NCI-H2171 (cell line): ENCODE measurements at places on chromosomes 16 and 17.

GRCh38 chr17:40550608-40551007 lies 14.7 kb downstream of the CCR7 start:
- DNase-seq, result no peak

DNA sequence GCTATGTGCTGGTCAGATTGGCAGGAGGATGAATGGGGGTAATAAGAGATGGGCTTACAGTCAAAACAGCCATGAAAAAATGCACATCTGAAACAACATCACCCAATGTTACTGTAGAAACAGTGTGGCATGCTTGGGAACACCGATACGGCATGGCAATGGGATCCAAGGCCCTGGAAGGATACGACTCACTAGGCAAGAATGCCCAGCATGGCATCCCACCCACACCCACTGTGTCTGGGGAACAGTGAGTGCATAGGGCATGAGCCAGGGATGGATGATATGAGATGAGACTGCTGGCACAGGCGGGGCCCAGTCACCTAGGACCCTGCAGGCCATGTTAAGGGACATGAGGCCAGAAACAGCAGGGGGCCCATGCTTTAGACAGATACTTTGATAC lies 11.5 kb downstream of the TRIM25 start:
- no peak for DNase-seq

DNA sequence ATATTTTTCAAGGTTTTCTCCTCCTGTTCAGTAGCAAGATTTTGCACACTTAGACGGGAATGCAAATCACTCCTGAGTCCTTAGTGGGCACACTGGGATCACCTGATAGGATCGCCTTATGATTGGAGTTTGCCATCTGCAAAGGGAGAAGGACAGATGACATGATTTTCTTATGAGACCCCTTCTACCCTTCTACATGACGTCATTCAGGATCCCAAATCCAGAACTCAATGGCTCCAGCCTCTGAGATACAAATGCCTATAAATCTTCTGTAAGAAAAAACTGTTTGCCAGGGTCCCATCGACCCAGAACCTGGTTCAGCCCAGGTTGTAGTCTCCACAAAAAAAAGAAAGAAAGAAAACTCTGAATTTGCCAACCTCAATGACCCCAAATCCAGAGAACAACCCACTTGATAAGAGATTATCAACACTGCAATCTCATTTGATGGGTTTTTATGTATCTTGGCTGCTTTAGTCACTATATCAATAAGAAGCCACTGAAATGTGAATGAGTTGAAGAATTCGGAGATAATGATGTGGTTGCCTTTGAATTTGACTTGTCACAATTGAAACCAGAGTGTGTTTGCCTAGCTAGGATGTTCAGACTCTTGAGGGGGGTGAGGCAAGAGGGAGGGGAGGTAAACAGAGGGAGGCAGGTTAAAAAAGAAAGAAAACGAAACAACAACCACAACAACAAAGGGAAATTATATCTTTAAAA lies 6.7 kb downstream of the ZNF423 start:
- DNase-seq, result no peak

- DNase-seq, result no peak
Measured at GRCh38 chr17:59371416-59372100, 40.1 kb downstream of the YPEL2 start.

GRCh38 chr17:58311429-58311894 lies 17.1 kb downstream of the TSPOAP1 start:
- DNase-seq, result no peak

DNA sequence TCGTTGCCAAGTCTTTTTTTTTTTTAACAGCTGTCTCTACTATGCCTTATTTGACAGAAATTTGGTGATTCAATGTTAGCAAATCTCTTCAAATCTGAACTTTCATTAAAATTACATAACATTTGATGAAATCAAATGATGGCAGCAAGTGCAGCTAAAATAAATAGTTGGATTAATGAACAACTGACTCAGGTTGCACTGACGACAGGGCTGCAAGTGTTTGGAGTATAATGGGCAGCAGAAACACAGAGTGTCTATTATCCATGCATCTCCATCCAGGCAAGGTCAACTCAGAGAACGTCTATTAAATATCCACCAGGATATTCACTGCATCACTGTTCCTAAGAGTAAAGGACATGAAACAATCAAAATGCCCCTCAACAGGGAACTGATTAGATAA lies 109.8 kb downstream of the SLC39A11 start:
- DNase-seq, result no peak

- DNase-seq, result no peak
Measured at GRCh38 chr16:16817196-16817595, 438.3 kb downstream of the NPIPA7 start.

DNA sequence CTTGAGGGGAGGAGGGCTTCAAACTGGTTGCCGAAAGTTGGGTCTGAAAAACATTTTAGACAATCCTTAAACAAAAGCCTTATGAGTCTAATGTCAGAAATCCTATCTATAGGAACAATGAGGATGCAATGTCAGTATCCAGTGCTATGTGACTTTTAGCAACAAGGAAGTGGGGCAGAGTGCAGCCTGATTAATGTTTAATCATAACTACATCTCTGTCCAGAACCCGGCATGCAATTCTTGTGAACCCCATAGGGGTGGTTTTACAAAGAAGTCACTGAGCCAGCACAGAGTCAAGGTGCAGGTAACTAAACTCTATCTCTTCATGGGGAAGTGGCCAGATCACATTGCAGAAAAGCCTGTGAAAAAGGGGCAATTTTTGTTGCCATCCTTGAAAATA lies 267.5 kb downstream of the HS3ST4 start:
- DNase-seq, result no peak

DNA sequence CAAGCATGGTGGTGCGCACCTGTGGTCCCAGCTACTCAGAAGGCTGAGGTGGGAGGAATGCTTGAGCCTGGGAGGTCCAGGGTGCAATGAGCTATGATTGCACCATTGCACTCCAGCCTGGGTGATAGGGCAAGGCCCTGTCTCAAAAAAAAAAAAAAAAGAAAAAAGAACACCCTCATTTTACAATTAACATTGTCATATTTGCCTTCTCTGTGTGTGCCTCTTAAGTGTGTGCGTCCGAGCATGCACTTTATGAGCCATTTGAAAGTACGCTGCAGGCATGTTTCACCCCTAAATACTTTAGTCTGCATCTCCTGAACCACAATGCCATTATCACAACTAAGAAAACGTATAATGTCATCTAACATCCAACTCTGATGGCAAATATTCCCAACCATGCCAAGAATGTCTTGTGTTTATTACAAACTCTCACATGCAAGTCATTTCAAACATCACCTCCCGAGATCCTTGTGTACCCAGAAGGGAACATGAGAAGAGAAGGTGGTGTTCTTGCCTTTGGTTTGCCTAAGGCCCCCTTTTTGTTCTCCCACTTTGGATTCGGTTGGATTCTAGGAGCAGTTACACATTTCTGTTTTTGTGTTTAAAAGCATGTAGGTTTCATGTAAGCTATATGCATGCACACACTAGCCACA lies 38.0 kb downstream of the CDH1 start:
- DNase-seq, result no peak

DNA sequence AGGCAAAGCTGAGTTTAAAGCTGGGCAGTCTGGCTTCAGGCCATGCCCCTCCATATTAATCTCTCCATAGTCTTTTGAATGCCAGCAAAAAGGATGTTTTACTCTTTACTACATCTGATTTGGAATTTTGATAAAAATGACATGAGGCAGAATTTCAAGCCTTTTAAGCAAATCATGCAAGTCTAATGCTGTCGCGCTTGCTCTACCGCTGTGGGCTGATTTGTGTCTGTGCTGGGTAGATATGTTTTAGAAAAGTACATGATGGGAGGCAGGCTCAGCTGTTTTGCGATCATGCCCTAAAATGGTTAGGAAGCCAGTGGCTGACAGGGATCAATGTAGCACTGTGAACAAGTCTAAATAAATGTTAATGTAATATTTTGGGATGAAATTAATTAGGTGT lies 311.9 kb downstream of the CA10 start:
- no peak for DNase-seq

- peak; percentile 27 for DNase-seq
Measured at GRCh38 chr16:54503011-54503855, 216.6 kb upstream of the IRX3 start.

GRCh38 chr17:49633762-49634484 lies 44.0 kb downstream of the SPOP start:
- peak; percentile 9 for DNase-seq

- no peak for DNase-seq
Measured at GRCh38 chr16:76976101-76976500, 214.9 kb upstream of the MON1B start.

DNA sequence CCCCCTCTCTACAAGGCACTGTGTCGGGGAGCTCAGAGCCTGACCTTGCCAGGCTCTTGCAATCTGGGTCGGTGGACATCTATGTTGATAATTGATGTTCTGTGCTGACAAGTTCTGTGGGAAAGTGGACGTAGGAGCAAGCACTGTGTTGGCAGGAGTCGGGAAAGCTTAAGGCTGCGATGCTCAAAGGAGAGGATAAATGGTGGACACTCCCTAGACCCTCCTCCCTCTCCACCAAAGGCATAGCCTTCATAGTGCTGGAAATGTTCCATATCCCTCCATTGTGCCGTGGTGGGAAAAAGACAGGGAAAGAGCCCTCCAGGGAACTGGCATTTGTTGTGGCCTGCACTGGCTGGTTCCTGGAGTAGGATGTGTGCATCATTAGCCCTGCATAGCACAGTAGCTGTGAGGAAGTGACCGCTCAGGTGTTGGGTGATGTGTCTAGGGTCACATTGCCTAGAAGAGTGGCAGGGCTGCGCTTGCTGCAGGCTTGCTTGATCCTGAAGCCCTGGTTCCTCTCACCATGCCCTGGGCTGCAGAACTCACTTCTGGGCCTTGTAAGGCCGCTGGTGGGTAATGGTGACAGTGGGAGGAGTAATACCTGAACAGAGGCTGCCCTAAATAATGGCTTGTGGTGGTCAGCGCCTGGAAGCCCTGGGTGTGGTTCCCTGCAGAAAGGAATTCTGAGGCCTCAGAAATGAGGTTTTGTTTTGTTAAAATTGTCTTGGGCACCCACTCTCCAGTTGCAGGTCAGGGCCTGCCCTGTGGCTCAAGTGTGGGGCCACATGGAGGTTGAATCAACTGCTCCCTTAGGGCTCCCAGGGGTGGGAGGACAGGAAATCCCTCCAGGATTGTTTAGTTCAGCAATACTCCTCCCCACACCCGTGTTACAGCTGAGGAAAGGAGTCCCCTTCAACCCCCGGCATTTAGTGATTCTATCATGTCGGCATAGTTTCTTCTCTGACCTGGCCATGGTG lies 62.6 kb downstream of the KSR1 start:
- DNase-seq, result no peak

GRCh38 chr17:36743130-36743529 lies 141.7 kb downstream of the MRM1 start:
- DNase-seq, result no peak

DNA sequence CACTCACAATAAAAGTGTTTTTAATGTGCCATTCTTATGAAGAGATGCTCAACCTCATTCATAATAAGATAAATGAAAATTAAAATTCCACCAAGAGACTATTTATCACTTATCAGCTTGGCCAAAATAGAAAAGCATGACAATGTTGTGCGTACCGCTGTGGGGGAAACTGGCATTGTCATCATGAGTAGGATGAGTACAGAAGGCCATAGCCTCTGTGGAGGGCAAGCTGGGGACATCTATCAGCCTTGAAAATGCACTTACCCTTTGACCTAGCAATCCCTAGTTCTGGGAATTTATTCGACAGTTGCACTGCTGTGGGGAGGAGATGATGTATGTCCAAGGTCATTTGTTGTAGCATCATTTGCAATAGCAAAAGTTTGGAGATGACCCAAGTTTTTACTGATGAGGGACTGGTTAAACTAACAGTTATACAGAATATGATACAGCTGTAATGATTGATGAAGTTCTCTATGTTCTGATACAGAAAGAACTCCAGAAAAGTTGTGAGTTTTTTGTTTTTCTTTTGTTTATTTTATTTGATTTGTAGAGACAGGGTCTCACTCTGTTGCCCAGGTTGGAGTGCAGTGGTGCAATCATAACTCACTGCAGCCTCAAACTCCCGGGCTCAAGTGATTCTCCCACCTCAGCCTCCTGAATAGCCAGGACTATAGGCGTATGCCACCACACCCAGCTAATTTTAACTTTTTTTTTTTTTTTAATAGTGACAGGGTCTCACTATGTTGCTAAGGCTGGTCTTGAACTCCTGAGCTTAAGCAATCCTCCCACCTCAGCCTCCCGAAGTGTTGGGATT lies 13.7 kb upstream of the PRKCB start:
- no peak for DNase-seq

DNA sequence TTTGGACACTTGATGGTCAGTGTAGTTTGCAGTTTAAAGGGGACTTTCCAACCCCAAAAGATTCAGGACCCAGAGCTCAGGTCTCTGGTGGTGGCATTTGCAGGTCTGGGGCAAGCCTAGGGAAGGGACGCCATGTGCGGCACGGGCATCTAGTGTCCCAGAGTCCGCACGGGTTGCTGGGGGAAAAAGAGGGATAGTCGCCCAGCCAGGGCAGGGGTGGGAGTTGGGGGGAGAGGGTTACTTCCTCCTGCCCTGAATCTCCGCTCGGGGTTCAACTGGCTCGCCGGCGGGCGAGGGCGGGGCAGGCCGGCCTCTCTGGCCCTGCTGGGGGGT lies 239 bp upstream of the CA7 start:
- DNase-seq, result no peak

- DNase-seq, result no peak
Measured at GRCh38 chr16:3780570-3780969, 63.2 kb upstream of the TRAP1 start.

DNA sequence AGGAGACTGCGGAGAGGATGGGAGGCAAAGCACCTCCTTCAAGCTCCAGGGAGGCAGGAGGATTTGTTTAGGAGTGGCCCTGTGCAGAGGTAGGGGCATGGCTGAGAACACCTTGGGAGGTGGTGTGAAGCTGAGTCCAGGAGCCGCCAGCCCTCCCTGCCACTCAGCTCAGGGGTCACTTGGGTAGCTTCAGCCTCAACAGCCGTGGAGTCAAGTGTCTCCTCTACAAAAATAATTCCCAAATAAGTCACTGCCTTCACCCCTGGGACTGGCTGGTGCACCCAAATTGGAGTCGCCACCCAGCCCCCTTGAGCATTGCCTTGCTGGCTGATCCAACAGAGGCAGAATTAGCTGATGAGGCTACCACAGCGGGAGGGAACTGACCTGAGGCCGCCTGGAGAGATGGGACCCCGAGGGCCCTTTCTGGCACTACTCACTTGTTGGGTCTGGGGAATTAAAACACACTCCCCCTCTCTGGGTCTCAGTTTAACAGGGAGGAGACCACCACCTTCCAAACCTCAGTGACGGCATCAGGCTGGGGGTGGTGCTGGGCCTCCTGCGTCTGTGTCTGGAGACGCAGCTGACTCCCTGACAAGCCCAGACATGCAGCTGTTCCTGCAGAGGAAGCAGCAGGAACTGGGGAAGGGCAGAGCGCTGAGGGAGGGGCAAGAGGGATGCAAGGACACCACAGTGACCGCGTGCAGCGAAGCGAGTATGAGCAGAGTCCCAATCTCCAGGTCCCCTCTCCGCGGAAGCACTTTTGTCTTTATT lies 87.9 kb upstream of the TOB1 start:
- peak; percentile 66 for DNase-seq

- DNase-seq, result no peak
Measured at GRCh38 chr17:13268791-13269595, 251.2 kb upstream of the ELAC2 start.

- DNase-seq, result no peak
Measured at GRCh38 chr17:79085921-79086551, 11.4 kb downstream of the ENGASE start.
